ENCODE measurements at places on chromosomes 4 and X. TPM values are rescaled to one million over a fixed set of nuclear protein-coding genes. Genes with fewer than 3 reads are reported as not detected.

Gene NDNF
- 0.67 TPM for total RNA-seq

DNA sequence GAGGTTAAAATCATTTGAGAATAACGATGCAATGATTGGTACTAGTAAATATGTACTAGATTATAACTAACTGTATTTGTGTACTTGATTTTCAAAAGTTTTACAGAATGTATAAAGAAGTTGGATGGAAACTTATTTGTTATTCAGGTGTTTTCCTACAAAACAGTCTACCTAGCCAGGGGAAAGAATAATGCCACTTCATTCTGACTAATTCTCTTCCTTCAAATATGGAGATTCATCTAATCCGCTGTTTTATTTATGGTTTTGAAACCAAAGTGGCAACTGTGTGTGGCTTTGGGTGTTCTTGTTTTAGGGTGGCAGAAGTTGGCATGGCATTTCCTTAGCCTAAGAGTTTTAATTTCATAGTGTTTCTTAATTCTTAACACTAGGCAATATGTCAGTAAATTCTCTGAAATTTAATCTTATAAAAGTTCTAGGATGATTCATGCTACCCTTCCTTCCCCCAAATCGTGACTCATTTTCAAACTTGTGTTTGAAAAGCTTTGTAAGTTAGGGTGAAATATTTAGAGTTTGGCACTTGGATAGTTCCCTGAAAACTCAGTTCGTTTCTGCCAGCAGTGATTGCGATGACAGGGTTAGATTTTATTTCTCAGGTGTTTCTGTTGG is 62.6 kb downstream of the DCLK2 start:
- DNase-seq = no peak

GRCh38 chrX:66684196-66684595 is 45.3 kb upstream of the EDA2R start:
- no peak for DNase-seq

DNA sequence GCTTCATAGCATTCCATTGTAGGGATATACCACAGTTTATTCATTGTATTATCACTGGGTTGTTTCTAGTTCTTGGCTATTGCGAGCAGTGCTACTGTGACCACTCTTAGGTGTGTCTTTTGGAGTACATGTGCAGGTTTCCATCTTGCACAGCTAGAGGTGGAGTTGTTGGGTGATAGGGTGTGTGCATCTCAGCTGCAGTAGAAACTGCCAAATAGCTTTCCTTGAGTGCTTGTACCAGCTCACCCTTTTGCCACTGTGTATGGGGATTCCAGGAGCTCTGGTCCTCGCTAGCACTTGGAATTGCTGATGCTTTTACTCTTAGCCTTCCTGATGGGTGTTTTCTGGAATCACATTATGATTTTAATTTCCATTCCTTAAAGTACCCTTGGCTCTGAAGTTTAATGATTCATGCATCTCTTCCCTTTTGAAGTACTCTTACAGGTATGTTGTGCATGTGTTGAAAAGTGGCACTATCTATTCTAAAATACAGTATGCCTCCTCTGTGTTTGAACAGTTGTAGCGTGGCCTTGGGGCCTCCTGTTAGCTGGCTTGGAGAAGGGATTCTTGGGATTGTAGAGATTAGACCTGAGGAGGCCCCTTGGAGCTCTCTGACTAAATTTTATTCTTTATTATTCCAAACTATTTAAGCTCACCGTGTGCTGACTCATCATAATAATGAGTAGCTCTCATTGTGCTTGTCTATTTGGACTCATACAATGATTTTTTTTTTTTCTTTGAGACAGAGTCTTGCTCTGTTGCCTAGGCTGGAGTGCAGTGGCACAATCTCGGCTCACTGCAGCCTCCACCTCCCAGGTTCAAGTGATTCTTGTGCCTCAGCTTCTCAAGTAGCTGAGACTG is 38.4 kb downstream of the HTT start:
- DNase-seq = no peak

DNA sequence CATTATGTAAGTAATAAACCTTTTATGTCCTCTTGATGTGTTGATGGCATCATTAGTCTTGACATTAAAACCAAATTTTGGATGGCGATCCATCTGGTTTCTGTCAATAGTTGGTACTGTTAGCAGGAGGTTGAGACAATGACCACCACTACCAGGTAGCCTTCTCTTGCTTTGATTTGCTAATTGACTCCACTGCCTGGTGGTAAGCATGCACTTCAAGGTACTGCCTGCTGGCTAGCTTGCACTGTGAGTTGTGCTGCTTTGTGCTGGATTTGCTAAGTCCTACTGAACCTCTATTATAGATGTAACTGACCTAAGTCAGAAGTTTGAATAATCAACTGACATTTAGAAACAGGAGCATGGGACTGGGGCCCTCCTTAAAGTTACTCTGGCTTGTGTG is 46.3 kb downstream of the ATP1B4 start:
- DNase-seq = no peak

Data from progenitor cell of endocrine pancreas (in vitro differentiated cells).